ENCODE measurements at places on chromosomes 1 and 21. TPM values are rescaled to one million over a fixed set of nuclear protein-coding genes. Genes with fewer than 3 reads are reported as not detected.

DNA sequence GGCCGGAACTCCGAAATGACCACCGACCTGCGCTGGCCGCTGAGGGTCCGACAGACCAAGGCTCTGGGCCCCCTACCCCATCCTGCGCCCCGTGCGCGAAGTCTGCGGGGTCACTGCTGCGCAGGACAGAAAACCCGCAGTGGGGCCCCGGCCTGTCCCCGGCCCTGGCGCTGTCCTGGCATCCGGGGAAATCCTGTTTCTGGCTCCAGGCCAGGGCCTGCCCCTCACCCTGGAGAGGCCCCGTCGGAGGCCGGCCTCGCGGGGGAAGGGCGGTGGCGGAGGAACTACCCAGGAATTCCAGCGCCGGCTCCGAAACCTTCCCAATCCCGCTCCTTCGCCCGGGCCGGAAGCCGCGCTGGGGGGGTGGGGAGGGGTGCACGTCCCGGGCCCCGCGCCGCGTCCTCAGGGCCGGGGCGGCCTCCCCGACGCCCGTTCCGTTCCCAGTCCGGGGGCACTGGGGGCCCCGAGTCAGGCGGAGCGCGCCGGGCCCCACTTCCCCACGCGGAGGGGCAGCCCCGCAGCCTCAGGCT is 77.0 kb downstream of the MORN1 start:
- peak; percentile 68 for DNase-seq

DNA sequence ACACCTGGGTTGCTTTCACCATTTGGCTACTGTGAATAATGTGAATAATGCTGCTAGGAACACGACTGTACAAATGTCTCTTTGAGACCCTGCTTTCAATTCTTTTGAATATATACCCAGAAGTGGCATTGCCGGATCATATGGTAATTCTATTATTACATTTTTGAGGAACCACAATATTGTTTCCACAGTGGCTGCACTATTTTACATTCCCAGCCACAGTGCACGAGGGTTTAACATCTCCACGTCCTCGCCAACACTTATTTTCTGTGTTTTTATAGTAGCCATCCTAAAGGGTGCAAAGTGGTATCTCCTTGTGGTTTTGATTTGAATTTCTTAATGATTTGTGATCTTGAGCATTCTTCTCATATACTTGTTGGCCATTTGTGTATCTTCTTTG is 15.7 kb downstream of the FHAD1 start:
- no peak for DNase-seq

DNA sequence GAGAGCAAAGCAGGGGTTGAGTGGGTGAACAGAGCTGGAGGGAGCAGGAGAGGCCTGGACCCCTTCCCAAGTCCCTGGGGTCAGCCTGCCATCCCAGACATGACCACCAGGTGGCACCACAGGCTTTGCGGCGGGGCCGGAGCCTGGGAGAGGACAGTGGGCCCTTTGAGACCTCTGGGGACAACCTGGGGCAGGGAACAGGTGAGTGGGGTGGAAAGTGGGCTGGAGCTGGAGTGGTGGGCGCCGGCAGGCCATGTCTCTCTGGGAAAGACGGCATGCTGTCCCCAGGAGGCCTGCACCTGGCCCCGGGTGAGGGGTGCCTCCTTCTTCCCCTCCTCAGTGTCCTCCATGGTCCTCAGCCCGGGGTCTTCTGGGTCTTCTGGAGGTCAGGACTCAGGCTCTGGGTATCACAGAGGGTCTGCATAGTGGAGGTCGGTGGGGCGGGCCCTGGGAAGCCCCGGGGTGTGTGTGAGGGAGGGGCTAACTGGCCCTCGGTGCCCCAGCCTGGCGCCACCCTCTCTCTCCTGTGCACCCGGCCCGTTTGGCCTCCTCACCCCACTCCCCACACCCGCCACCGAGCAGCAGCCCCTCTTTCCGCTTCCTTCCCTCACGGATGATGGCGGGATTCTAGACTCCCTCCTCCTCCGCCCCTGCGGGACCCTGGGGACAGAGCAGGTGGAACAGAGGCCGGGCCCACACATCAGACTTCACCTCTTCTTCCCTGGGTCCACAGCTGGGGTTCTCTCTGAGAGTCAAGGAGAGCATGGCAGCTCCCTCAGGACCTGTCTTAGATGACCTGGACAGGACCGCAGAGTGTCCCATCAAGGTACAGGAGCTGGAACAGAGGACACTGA is 28.5 kb upstream of the PKP1 start:
- DNase-seq: peak; percentile 39

- DNase-seq: no peak
Observed at GRCh38 chr21:29293495-29293894, 5.2 kb upstream of the BACH1 start.

- peak; percentile 72 for DNase-seq
Observed at GRCh38 chr1:6785728-6786505, 663 bp downstream of the CAMTA1 start.

- DNase-seq: peak; percentile 74
Observed at GRCh38 chr1:223748773-223749733, 36.7 kb downstream of the CAPN2 start.

DNA sequence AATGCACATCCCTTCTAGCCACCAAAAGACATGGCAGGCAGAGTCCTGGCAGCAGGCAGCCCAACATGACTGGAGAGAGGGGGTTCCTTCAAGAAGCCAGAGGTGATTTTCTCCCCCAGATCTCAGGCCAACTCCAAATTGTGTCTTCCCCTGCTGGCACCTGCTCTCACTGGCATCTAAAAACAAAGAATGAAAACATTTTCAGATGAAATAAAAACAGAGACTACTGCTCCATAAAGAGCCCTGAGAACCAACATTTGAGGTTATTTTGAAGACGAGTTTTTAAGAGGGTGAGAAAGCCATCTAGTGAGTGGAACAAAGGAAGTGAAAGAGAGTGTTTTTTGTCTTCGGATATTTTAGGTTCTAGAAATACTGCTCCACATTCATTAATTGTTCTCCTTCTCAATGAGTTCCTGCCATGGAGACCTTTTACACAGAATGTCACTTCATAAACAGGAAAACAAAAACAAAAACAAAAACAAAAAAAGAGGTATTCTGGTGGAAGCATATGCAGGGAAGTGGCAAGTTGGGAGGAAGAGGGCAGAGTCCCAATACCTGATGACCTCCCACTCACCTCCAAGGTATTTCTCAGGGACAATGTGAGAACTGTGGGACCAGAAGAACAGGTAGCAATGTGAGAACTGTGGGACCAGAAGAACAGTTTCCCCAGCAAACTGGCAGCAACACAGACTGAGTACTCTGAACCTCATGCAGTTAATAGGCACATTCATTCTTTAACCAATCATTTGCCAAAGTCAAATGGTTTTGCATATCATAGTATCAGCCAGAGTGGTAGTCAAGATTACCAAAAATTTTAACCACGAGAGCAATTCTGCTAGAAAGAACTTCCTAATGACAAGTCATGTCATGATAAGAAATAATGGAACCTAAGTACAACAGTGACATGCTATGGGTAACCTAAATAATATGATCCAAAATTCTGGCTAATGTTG is 50.0 kb downstream of the KIAA0319L start:
- no peak for DNase-seq

DNA sequence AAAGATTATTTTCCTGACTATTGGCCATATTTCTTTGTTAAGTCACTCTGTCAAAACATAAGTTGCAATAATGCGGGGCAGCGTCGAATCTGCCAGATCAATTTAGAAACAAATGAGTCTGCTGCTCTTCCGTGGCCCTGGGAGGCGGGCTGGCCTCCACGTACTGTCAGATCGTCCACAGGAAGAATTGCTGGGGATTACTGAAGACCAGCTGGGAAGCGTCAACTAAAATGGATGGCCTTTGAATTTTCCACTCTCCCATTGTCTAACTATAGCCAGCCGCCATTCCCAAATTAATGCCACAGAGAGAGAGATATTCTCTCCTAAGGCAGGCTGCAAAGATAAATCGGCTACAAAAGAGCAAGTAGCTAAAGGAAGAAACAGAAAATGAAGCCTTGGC is 560.2 kb downstream of the SMYD3 start:
- DNase-seq: peak; percentile 23

- no peak for DNase-seq
Observed at GRCh38 chr1:30331415-30332065, 391.8 kb downstream of the MATN1 start.

DNA sequence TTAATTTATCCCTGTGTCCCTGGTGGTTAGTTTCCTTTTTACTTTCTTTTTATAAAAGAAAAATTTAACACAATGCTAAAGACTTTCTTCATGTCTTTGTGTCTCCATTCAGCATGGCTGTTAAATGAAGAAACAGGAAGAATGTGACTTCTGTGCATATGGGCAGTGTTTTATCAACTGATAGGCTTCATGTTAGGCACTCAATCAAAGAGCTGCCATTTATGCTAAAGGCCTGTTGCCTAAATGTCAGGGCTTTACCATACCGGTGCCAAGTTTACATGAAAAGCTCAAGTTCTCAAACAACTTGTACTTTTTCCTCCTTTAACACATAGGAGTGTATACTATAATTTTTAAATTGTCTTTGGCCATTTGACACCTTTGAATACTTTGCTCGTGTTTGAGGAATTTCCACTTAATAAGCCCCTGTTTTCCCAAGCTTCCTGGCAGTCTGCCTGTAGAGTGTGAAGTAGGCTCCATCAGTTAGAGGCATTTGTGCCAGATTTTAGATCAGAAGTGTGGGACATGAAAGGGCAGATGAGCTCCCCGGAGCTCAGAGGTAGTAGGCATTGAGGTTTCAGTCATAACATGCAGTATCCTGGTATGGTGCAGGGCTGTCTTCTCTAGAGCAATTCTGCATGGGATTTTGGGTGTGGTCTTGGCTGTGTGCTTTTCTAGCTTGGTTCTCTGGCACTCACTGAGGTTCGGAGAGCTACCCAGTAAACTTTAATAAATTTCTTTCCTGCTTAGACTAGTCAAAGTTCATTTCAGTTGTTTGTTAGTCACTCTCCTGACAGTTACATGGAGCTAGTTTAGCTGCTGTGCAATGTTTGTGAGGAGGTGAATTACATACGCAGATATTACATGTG is 119.0 kb downstream of the LEPR start:
- DNase-seq: no peak

- no peak for DNase-seq
Observed at GRCh38 chr21:17257784-17258183, 255.1 kb upstream of the CXADR start.

DNA sequence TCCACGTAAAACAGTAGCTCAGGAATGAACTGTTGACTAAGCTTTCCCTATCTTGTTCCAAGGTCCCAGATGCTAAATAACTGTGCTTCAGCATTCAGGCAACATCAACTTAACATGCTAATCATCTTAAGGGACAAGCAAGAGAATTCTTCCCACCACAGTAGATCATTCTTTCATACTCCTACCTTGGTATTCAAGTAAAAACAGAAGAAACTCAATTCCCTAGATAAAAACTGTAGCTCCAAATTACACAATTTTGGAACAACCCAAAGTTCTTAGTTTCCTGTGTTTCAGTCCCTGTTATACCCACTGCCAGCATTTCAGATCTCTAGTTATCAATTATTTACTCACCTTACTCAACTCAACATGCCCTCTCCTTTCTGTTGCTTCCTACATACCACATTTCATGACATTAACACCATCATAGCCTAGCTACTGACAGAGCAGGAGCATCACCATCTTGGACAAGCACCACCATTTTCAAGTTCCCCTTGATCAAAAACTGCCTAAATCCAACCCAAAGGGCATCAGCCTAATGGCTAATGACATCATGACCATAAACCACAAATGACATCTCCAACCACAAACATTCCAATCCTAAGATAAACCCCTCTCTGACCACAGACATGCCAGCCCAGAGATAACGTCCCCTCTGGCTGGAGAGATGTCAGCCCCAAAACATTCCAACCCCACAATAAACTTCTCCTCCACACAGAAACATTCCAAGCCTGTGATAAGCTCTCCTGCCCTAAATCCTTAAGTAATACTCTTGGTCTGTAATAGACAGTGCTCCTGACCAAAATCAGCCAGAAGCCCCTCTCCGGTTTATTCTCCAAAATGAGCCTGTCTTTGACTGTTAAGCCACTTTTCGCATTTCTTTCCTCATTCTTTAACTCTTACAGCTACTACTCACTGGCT is 191.2 kb downstream of the RERE start:
- DNase-seq: no peak

DNA sequence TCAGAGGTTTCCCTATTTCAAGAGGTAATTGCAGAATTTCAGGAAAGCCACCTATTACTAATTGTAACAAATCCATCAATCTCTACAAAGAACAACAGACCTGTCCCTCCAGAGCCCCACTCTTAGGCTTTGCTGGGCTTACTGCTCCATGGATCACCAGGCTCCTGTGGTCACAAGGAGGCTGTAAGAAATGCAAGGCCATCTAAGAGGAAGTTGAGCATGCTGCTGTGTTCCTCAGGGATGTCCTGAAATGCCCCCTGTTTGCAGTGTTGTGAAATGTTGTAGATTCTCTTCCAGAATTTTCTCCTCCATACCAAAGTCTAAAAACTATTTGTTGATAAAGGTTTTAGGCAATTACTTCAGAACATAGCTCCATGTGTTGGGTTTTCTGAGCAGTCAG is 24.4 kb upstream of the DUSP23 start:
- no peak for DNase-seq

- no peak for DNase-seq
Observed at GRCh38 chr1:19312782-19313635, 883 bp downstream of the SLC66A1 start.

- no peak for DNase-seq
Observed at GRCh38 chr1:229360420-229360819, 17.6 kb upstream of the CCSAP start.

GRCh38 chr1:233105225-233105624 is 154.8 kb downstream of the NTPCR start:
- no peak for DNase-seq

- DNase-seq: peak; percentile 45
Observed at GRCh38 chr1:37634244-37634991, at the start of gene RSPO1. RSPO1 (minus strand) TSS chr1:37634892; CDS start chr1:37629661, 5,231 bp downstream.

- DNase-seq: no peak
Observed at GRCh38 chr1:234629026-234629425, 19.0 kb upstream of the IRF2BP2 start.

DNA sequence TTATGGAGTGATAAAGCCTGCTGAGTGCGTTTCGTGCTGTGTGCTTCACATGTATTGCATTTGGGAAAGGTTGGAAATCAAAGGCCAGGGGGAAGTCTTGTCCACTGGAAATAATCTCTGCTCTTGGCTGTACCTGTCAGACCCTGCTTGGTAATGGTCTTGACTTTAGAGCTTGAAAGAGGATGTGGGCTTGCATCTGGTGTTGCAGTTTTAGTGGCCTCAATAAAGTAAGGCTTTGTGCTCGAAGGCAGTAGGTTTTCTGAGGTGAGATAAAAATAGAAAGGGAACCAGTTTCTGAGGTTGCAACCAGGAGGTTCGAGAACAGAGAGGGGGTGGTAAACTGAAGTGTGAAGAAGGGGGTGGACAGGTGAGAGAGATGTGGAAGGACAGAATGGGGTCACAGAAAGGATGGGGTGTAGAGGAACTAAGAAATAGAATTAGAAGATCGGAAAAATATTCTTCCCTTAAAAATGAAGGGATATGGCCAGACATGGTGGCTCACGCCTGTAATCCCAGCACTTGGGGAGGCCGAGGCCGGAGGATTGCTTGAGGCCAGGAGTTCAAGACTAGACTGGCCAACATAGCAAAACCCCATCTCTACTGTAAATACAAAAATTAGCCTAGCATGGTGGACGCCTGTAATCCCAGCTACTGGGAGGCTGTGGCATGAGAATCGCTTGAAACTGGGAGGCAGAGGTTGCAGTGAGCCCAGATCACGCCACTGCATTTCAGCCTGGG is 1.5 kb downstream of the S100PBP start:
- DNase-seq: no peak

The LCE5A gene
- total RNA-seq: not detected

The CASZ1 gene
- total RNA-seq: 10.9 TPM

The KCNA3 gene
- 1.4 TPM for total RNA-seq

The CLCNKA gene
- not detected for total RNA-seq

The DNASE2B gene
- not detected for total RNA-seq

The LORICRIN gene
- total RNA-seq: 0.25 TPM

The APCS gene
- total RNA-seq: not detected

The PGBD5 gene
- total RNA-seq: 0.12 TPM

The SRGAP2B gene
- 20.3 TPM for total RNA-seq

Data from ovary (tissue), 10 donors.